Fibroblast of skin of back (primary cell): ENCODE measurements at places on chromosomes 6 and 20.

DNA sequence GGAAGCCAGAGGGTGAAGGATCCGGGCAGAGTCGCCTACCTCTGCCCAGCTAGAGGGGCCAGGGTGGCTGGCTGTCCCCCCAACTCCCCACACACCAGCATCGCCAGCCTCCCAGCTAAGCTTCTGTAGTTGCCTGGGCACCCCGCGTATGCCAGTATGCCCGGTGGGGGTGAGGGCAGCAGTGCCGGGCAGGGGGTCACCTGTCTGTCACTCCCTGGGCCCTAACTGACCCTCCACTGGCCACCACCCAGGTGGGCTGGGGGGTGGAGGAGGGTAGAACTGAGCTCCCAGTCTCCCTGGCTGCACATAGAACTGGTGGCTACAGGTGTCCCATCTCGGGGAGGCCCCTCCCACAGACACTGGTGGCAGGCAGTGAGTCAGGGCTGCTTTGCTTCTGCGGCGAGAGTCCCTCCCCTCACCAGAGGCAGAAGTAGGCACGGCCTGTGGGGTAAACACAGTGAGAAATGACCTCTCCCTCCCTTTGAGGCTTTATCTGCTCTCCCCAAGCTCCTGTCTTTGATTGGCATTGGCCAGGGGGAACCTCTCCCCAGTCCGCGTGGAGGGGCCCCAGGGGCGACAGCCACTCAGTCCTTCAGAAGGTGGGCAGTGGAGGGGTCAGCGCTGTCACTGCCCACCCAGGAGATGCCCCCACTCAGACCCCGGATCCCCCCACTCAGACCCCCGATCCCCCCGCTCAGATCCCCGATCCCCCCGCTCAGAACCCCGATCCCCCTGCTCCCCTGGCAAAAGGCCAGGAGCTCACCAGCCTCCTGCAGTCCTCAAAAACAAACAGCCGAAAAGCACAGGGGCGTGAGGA is 2.5 kb downstream of the NTSR1 start:
- DNase-seq = no peak

- DNase-seq = no peak
These were observed 64.4 kb downstream of the SMPDL3A start for GRCh38 chr6:122853259-122853995.

DNA sequence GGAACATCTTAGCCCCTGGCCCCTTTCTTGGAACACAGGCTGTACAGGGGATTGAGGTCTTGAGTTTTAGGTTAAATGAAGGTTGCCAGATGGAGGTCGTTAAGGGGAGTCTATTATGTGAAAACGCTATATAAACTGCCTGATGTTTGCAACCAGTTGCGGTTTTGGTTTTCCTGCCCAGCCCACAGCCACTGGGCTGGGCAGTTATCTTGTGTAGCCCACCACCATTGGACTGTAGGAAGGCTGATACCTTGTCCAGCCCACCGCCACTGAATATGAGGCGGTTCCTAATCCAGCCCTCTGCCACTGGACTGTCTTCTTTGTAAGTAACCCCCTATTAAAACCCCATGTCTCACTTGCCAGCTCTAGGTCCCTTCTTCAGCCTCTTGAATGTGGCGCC is 42.3 kb upstream of the COL21A1 start:
- no peak for DNase-seq

GRCh38 chr6:151617539-151617938 is 123.7 kb downstream of the CCDC170 start:
- no peak for DNase-seq

GRCh38 chr6:11963756-11964500 is 48.2 kb upstream of the HIVEP1 start:
- DNase-seq = no peak

DNA sequence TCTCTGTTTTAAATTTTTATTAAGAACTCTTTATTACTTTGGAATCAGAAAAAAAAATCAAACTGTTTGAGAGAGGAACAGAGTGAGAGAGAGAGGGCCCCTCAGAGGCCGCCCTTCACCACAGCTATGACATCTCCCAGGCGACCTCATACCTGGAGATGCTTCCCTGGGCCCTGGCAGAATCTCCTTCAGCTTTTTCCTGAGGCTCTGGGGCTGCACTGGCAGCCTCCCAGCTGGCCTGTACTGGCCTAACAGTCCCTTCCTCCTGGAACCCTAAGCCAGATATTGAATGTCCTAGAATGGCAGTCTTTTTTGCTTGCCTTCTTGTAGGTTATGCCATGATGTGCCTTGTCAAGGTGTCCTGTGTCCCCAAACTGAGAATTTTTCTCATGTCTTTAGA is 13.7 kb downstream of the ABHD12 start:
- no peak for DNase-seq

DNA sequence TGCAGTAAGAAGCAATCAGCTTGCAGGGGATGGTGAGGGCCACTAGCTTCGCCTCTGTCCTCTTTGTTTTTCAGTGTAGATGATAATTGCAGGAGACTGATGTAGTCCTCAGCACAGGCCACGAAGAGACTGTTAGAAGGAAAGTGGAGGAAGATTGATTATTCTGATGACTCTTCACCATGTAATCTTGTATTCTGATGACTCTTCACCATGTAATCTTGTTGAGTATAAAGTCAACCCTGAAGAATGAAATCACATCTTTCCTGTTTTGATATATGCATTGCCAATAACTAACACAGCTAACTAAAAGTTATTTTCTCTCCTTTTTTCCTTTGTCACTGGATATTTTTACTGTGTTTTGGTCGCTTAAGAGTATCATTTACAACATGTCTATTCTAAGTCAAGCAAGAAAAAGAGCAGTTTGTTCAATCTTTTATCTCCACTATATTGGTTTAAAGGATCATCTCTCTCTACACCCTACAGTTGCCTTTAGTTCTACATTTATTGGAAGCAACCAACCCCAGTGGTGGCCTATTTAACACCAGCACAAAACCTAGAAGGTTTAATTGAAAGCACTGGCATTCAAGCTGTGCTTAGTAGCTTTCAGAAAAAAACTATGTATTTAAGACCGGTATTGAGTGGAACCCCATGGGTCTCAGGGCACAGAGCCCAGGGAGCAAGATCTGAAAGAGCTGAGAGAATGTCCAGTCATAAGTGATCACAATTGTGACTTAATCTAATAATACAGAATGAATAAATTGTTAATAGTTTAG is 107.2 kb upstream of the BTBD3 start:
- peak; percentile 92 for DNase-seq

DNA sequence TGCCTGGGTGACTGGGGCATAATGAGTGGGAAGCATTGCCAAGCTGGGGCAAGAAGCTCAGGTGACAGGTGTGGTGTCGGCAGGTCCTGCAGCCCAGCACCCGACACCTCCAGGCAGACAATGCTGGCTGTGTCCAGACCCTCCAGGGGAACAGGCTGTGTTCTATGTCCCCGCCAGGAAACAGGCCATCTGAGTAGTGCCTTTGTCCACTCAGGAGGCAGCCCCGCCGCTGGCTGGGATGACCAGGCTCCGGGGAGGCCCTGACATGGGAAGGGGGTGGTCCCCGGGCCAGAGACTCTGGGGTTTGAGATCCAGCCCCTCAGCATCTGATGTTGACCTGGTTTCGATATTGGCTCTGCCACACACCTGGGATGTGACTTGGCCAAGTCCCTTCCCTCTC is 28.4 kb downstream of the SNPH start:
- DNase-seq = no peak
